ENCODE measurements at places on chromosomes 3 and 15.
A peak's percentile ranks its signal among the peaks of the same experiment; 100 is the strongest.

DNA sequence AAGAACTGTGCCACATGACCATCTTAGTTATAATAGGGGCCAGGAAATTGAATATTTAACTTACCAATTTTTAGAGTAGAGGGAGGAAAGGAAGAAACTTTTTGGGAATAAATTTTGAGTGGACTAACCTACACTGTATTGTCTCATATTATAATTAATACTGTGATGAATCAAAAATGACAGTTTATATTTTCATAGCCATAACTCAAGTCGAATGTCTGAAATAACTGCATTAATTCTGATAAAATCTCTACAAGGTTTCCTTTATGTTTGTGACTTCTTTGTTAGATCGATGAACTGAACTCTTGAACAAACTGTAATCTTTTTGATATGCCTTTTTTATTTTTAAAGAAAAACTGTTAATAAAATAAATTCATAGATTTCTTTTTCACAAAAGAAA, 132.8 kb upstream of the DPH6 start:
- no peak for DNase-seq

GRCh38 chr15:70101459-70102113, 3.9 kb upstream of the TLE3 start:
- no peak for DNase-seq

DNA sequence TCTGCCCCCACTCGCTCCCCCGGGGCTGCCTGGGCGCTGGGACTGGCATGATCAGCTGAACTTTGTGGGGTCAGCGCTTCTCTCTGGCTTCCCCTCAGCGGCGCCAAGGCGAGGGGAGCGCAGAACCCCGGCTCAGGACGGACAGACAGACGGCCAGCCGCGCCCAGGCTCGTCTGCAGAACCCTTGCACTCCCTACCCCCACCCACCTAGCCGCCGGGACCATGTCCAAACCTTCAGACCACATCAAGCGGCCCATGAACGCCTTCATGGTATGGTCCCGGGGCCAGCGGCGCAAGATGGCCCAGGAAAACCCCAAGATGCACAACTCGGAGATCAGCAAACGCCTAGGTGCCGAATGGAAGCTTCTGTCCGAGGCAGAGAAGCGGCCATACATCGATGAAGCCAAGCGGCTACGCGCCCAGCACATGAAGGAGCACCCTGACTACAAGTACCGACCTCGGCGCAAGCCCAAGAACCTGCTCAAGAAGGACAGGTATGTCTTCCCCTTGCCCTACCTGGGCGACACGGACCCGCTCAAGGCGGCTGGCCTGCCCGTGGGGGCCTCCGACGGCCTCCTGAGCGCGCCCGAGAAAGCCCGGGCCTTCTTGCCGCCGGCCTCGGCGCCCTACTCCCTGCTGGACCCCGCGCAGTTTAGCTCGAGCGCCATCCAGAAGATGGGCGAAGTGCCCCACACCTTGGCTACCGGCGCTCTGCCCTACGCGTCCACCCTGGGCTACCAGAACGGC, 621 bp downstream of the SOX14 start:
- DNase-seq: no peak

DNA sequence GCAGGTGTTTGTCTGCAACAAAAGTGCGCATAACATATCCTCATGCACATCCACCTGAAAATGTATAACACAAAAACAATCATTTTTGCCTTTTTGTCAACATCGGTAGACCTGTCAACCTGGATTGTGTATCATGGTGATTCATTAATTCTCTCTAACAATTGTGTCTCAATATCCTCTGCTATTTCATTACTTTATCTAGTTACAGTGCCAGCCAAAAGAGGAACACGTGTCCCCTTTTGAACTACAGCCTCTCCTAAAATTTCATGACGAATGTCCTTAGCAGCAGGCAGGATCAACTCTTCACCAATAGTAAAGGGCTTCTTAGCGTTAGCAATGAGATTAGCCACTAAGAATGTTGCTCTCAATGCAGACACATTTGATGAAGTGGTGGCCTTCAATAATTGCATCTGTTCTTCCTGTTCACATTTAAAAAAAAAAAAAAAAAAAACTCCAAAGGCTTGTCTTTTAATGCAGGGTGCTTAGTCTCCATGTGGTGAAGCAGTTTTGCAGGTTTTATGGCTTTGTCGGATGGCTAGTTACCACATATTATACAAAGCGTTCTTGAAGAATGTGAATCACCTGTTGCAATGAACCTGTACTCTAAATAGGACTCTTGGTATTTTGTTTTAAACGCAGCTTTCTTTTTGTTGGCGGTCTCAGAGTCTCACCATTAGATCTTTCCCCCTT, 45.7 kb upstream of the MCTP2 start:
- DNase-seq: no peak

- no peak for DNase-seq
These were observed 166.7 kb downstream of the RORA start for GRCh38 chr15:61062268-61062861.

DNA sequence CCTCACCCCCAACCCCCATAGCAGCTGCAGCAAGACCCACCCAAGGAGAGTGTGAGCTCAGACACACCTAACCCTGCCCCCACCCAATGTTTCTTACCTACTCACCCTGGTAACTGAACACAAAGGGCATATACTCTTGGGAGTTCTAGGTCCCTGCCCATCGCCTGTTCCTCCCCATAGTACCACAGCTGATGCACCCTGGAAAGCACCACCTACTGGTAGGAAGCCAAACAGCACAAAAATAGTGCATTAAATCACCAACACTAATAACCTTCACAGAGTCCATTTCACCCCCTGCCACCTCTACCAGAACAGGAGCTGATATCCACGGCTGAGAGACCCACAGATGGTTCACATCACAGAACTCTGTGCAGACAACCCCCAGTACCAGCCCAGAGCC, 245.2 kb downstream of the EFHB start:
- DNase-seq: no peak

DNA sequence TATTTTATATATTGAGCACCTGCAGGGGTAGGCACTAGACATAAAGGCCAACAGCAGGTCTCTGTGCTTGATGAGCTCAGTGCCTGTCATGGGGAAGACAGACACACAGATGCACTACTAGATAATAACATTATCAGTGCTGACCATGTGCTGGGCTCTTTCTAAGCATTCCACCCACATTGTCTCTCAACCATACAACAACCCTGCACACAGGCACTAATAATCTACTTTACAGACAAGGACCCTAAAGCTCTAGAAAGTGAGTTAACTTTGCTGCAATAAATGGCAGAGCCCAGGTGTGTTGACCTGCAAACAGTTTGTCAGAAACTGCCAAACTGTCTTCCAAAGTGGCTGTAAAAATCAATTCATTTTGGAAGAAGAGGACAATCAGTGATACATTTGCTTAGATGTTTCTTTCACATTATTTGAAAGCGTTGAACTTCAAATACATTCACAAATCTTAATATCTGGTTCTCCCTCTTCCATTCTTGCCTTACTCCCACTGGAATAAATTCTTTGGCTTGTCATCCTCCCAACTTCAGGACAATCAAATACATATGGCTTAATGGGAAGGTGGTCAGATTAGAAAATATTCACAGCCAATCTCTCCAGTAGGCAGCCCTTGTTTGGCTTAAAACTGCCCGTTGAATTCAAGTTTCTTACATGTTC, 11.0 kb upstream of the PP2D1 start:
- DNase-seq: no peak

DNA sequence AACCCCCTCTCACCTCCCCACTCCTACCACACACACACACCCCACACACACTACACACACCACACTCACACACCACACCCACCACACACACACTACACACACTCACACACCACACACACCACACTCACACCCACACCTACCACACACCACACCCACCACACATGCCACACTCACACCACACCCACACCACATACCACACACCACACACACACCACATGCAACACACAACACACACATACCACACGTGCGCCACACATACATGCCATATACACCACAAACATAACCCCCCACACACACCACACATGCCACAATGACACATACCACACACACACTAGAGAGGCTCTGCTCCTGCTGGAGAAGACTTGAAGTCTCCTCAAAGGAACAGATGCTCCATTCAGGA, 5.9 kb upstream of the ITPKA start:
- DNase-seq: no peak

DNA sequence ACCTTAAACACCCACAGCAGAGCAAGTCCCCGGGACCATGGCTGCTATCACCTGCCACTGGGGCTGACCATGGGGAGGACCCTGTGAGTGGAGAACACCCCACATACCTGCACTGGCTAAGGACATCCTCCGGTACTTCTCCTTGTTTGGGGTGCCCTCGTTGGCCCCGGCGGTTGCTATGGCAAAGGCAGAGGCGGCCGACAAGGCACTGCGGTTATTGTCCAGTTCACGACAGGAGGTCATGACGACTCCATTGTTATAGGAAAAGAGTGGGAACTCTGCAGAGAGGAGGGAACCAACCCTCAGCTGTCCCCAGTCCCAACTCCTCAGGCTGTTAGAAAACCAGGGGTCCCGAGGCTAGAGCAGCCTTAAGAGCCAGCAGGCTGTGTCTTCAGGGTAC, 54.8 kb upstream of the CTSH start:
- no peak for DNase-seq

- DNase-seq: no peak
These were observed 933.9 kb downstream of the NSUN3 start for GRCh38 chr3:94996743-94997142.

- no peak for DNase-seq
These were observed 32.8 kb upstream of the LRTM1 start for GRCh38 chr3:54960701-54961100.

DNA sequence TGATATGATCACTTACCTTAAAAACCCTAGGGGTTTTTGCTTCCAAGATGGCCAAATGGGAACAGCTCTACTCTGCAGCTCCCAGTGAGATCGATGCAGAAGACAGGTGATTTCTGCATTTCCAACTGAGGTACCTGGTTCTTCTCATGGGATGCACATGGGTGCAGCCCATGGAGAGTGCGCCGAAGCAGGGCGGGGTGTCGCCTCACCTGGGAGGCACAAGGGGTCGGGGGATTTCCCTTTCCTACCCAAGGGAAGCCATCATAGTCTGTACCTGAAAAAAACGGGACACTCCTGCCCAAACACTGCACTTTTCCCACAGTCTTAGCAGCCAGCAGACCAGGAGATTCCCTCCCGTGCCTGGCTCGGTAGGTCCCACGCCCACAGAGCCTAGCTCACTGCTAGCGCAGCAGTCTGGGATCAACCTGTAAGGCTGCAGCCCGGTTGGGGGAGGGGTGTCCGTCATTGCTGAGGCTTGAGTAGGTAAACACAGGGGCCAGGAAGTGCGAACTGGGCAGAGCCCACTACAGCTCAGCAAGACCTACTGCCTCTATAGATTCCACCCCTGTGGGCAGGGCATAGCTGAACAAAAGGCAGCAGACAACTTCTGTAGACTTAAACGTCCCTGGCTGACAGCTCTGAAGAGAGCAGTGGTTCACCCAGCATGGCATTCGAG, 78.6 kb downstream of the CTNNB1 start:
- DNase-seq: no peak

DNA sequence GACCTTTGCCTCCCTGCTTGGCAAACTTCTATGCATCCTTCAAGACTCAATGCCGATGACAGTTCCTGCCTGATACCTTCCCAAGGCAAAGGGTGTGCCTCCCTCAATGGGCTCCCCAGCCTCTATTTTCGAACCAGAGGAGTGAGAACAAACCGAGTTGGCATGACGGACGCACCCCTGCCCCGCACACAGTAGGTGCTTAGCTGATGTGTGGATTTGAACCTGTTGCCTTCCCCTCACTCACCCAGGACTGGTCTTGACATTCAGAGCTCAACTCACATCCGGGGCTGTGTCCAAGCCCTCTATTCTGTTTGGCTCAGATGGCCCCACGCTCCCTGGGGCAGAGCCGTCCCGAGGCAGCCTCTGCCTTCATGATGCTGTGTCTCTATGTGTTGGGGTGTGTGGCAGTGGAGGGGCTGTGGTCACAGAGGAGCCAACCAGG, 52.2 kb upstream of the SLC6A11 start:
- DNase-seq: no peak

DNA sequence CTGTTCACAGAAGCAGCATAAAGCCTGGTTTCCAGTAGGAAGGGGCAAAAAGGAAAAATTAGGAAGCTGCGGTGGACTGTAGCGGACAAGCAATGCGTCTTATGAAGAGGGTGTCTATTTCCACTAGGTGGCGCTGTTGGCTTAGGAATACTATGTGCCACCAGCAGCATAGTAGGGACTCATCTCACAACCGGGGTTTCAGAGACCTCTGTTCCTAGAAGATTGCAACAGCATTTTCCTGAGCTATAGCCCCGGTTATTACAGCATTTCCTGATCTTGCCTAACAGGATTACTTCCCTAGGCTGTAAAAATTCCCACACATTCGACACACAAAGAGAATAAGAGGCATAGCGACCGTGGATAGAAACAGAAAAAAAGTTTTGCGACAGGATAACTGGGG, 683.0 kb downstream of the TBL1XR1 start:
- DNase-seq: peak; percentile 7

DNA sequence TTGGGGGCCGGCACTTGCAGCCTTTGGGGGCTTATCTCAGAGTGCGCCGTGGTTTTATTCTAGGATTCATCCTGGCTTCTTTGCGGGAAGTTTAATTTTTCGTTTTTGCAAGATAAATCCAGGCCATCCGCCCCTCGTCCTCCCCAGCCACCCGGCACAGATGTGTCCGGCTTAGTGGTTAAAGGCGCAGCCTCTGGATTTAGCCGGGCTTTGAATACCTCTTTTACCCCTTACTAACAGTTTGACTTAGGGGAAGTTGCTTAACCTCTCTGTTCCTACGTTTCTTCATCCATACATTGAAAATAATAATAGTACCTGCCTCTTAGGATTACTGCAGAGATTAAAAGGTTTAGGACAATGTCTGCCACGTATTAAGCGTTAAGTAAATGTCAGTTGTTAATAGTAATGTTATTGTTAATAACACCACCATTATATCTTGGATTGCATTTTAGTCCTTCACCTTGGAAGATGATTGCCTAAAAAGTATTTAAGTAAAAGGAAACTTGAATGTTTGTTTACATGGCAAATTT, 714 bp downstream of the ECT2 start:
- DNase-seq: no peak

DNA sequence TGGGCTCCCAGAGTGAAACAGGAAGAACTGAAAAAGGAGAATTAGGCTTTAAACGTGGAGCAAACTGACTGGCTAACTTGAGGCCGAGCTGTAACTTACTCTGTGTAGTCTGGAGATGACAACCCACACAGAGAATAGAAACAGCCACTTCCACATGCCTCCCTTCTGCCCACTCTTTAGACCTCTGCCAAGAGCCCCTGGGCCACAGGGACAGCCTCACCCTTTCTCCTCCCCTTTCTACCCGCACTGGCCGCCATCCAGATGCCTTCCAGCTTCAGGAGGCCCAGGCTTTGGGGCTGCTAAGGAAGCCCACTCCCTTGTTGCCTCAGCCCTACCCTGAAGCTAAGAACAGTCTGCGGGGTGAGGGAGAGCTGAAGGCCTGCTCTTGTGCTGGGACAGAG, 6.8 kb downstream of the ARHGAP31 start:
- DNase-seq: no peak

DNA sequence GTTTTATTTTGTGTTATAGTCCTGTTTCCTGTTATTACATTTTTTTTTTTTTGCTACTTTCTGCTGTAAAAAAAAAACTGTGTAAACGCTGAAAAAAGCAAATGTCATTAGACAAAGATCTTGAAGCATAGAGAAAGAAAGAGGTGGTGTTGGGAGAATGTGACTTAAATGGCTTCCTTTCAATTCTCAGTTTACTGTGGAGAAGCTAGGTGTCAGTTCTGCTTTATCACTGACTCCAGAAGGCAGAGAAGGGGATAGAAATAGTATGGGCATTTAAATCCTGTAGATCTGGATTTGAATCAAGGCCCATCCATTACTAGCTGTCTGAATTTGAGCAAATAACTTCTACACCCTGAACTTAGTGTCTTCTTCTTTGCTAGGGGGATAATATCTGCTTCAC, 23.0 kb downstream of the PPM1L start:
- DNase-seq: no peak
